A549 treated with DMSO at 1 μM for 4 hours (cell line): ENCODE measurements at places on chromosomes 4 and X. TPM values are rescaled to one million over a fixed set of nuclear protein-coding genes. Genes with fewer than 3 reads are reported as not detected.

The HEPH gene
- not detected in 5 replicates for total RNA-seq

The SHROOM4 gene
- total RNA-seq, result not detected in 5 replicates

The GAGE1 gene
- total RNA-seq, result not detected in 5 replicates

The MEPE gene
- total RNA-seq, result not detected in 5 replicates

The MXRA5 gene
- not detected in 5 replicates for total RNA-seq

The UGT2B7 gene
- total RNA-seq, result 0.19 to 0.26 TPM (median 0.22 TPM) in 5 replicates

The SSX3 gene
- not detected in 5 replicates for total RNA-seq

The PRSS12 gene
- total RNA-seq, result 0.22 to 0.53 TPM (median 0.41 TPM) in 5 replicates

The ADAM29 gene
- total RNA-seq, result not detected in 5 replicates

The ENPEP gene
- 0.02 to 0.27 TPM (median 0.02 TPM) in 4 of 5 replicates, not detected in the other for total RNA-seq
